ENCODE measurements at places on chromosomes 1 and 21.
A peak's percentile ranks its signal among the peaks of the same experiment; 100 is the strongest.

GRCh38 chr21:39430954-39431353 lies 14.6 kb downstream of the LCA5L start:
- DNase-seq, result no peak

DNA sequence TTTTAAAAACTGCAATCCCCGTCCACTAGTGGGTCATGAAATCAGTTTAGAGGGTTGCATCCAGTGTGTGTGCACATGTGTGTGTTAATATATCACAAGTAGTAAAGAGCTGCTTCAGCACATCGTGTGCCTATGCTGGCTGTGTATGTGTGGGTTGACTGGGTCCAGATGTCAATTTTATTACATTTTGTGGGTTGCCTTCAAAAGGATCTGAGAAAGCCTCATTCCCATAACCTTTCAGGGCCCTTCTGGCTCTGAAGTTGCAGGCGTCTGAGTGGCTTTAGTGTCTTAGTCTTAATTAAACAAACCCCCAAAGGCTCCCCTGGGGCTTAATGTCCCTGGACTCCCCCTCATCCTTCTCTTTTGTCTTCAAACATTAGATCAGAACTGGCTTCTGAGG lies 19.8 kb downstream of the PLA2G2D start:
- no peak for DNase-seq

DNA sequence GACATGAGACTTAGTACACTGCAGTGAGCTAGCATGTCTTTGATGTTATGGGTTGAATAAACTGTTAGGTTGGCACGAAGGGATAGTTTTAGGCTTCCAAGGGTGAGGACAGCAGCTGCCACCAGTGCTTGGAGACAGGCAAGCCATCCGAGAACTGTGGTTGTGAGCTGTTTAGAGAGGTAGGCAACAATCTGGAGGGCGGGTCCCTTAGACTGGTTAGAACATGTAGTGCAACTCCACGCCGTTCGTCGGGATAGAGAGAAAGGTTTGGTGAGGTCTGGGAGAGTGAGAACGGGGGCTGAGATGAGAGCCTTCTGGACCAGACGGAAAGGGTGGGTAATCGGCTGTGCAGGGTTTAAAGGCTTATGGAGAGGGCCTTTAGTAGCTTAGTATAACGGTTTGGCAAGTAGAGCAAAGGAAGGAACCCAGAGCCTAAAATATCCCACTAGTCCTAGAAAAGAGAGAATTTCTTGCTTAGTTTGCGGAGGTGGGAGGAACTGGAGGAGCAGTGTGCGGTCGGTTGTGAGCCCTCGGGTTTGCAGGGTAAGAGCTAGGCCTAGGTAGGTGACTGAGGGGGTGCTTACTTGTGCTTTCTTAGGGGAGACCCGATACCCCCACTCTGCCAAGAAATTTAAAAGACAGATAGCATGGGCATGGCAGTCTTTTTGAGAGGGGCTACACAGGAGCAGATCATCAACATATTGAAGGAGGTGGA lies 72.8 kb downstream of the CNST start:
- DNase-seq, result no peak

DNA sequence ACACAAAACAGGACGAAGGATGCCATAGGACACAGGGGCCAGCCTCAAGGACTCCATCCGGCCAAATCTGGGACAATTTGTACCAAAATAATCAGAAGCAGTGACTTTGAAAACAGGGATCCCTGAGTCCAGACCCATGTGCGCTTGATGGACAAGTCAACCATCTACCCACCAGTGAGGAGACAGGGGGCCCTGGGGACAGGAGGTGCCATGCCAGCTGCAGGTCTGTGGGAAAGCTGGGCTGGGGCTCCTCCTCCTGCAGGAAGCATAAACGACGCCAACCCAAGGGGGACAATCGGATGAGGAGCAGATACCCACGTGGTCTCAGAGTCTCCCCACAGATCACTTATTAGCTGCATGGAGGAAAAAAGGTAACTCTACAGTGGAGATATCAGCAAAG lies 50.6 kb downstream of the NPHP4 start:
- no peak for DNase-seq

- DNase-seq, result no peak
These were observed 128.6 kb downstream of the LRIG2 start for GRCh38 chr1:113201560-113201959.

DNA sequence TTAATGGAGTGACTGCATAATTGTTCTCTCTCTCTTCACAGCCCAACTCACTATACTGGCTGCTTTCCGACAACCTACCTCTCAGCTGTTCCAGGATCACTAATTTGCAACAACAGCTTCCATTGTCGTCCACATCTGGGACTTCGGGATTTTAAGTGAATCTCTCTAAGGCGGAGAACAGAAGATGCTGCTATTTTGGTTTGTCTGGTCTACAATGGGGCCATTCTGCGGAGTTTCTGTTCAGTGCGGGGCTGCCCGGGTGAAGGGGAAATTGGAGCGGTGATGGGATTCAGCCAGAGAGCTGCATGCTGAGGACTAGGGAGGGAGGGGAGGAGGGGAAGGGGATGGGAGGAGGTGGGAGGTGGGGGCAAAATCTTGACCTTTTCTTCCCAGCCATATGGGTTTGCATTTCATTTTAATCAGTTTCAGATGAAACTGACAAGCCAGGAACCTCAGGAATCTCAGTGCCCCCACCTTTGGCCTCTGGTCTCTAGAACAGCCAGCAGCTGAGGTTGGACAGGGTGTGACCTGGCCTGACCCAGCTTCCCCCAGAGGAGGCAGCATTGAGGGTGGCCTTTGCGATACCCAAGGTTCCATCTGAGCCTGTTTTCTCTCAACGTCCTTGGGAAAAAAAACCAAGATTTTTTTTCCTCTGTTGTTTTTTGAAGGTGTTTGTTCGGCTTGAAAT lies 6.9 kb upstream of the SRP9 start:
- no peak for DNase-seq

GRCh38 chr1:71916894-71917293 lies 365.4 kb downstream of the NEGR1 start:
- no peak for DNase-seq

- no peak for DNase-seq
These were observed 95.5 kb upstream of the PROX1 start for GRCh38 chr1:213891989-213892902.

DNA sequence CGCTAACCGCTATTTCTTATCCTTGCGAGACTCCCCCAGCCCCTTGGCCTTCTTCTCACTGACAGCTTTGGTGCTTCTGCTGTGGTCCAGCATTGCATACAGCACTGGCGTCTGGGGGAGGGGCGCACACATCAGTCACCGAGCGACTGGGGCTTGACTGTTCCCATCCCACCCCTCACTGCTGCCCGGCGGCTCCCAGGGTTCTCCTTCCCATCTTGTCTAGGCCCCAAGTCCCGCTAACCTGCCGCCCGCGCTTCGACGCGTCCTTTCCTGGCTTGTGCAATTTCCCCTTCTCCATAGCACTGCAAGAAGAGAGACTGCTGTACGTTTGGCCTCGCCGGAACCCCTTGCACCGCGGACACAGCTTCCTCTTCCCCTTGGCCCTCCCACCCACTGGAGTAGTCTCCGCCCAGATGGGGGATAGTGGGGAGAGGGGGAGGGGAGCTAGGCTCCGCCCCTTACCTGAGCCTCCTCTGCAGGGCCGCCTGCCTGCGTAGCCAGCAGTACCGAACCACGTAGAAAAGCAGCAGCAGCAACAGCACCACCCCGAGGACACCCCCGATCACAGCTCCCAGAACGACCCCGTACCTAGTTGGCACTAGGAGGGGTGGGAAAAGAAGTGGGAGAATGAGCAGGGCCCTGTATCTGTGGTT lies 3.8 kb downstream of the MPZ start:
- peak; percentile 93 for DNase-seq

DNA sequence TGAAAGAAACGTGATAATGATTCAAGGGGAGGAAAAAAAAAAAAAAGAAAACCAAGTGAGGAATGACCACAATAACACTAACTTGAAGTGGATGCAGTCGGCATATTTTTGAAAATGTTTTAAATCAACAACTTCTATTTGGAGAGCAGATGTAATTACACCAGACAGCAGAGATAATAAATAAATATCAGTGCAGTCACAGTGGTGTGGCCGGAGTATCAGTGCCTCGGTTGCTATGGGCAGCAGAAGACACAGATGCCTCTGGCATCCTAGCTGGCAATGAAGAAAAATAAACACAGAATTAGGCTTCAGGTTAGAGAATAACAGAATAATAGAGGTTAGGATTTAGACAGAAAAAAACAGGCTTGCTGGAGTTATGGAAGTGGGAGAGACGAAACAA lies 888.3 kb downstream of the LTN1 start:
- DNase-seq, result no peak

DNA sequence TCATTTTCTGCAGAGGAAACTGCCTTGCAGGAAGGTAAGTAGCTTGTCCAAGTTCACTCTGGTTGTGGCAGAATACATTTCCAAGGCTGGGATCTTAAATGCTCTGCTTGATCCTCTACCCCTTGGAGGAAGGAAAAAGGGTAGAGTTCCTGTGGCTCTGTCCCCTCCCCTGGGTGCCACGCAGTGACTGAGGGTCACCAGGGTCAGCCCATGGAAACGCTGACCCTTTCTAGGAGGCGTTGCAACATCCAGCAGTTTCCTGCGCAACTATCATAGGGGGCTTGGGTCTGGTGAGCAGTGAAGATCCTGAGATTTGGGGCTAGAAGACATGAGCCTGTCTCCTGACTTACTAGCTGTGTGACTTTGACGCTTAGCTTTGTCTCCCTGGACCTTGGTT lies 29.4 kb upstream of the EPS8L3 start:
- no peak for DNase-seq

DNA sequence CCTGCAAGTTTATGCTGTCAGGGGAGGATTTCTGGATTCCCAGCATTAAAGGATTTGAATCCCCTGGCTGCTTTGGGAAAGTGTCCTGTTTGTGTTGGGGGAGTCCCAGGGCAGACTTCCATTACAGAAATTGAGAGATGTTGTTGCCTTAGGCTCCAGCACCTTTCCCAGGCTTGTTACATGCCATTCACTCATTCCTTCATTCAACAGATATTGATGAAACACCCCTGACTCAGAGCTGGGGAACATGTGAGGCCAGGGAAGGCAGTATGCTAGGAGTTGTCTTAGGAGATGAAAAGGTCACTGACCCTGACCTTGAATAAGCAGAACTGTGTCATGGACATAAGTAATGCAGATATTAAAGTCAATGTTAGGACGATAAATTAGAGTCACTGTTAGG lies 161.7 kb downstream of the NTMT2 start:
- DNase-seq, result no peak

GRCh38 chr1:183847641-183848040 lies 42.7 kb downstream of the RGL1 start:
- no peak for DNase-seq

- DNase-seq, result no peak
These were observed 14.2 kb downstream of the UCK2 start for GRCh38 chr1:165841582-165842017.

- no peak for DNase-seq
These were observed 11.6 kb upstream of the GOLPH3L start for GRCh38 chr1:150708595-150708994.

- DNase-seq, result no peak
These were observed 65.6 kb downstream of the NTPCR start for GRCh38 chr1:233015965-233016364.

GRCh38 chr1:11188381-11188780 lies 774 bp upstream of the ANGPTL7 start:
- DNase-seq, result no peak

- no peak for DNase-seq
These were observed 177.3 kb upstream of the GORAB start for GRCh38 chr1:170354690-170355089.

DNA sequence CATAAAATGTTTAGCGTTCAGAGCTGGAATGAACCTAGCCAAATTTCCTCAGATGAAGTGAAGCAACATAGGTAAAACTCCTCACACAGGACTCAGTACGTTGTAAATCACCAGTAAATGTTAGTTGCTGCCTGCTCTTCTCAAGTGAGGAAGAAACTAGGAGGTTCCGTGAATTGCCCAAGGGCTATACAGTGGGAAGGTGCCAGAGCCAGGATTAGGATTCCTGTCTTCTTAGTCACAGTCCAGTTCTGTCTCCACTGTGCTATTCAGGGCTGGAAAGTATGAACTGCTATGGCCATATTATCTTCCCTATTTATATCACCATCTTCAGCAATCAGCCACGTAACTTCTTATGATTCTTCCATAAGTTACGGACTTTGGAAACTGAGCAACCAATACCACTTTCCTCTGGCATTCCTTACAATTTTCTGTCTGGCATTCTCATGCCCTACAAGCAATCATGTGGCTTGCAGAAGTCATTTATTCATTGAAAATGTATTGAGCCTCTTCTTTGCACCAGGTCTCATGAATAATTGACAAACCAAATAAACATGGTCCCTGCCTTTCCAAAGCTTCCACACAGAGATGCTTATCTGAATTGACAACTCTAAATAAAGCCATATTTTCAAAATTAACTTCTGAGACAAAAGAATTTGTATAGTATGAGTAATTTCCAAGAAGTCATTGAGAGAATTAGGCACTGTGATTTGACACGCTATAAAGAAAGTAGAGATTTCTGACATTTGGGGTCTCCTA lies 271.6 kb upstream of the SGIP1 start:
- DNase-seq, result no peak

DNA sequence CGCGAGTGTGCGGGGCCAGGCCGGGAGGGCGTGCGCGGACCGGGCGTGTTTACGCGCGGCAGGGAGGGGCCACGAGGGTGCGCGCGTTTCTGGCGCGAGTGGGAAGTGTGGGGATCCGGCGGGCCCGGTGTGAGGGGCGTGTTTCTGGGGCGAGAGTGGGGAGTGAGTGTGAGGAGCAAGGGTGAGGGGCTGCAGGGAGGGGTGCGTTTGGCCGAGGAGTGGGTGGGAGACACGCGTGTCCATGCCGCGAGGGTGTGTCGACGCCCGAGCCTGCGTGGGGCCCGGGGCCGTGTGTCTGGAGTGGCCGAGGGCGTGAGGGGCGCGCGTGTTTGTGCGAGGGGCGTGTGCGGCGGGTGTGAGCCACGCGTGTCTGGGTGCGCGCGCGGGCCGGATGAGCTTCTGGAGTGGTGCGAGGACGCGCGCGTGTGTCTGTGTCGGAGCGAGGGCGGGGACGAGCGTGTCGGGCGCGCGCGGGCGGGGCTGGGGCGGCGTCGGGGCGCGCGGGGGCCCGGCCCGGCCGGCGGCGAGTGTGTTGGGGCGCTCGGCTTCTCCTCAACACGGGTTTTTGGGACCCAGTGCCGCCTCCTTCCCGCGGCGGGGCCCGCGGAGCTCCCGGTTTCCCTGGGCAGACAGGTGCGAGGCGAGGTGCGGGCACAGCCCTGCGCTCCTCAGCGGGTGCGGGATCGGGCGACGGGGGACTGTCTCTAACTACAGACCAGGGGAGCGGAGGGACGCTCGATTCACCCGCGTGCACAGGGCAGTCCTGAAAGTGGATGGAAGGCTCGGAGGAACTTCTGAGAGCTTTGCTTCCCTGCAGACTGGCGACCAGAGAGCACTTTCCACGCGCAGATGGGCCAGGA lies 65.8 kb upstream of the VAMP3 start:
- DNase-seq, result no peak

GRCh38 chr1:66687358-66687757 lies 64.9 kb upstream of the DYNLT5 start:
- DNase-seq, result no peak

DNA sequence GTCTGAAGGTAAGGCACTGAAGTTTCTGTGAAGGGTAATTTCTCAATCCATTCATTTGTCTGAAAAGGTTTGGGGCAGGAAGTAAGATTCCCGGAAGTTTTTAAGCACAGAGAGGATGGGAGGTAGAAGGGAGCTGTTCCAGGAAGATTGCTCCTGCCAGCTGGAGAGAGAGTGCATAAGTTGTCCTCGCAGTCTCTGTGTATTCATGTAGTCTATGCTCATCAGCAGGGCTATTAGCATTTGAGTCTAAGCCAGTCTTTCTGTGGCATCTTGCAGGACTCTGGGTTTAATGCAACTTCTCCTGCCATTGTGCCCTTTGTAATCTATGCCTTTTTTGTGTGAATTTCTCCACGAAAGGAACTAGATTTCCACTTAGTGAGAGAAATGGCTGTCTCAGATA lies 140.8 kb upstream of the FGGY start:
- DNase-seq, result no peak
